Spleen (tissue), 13 donors: ENCODE measurements at places on chromosomes 12 and 14. TPM values are rescaled to one million over a fixed set of nuclear protein-coding genes. Genes with fewer than 3 reads are reported as not detected.

GRCh38 chr14:54933006-54933405 lies 30.4 kb upstream of the GCH1 start:
- no peak for DNase-seq

DNA sequence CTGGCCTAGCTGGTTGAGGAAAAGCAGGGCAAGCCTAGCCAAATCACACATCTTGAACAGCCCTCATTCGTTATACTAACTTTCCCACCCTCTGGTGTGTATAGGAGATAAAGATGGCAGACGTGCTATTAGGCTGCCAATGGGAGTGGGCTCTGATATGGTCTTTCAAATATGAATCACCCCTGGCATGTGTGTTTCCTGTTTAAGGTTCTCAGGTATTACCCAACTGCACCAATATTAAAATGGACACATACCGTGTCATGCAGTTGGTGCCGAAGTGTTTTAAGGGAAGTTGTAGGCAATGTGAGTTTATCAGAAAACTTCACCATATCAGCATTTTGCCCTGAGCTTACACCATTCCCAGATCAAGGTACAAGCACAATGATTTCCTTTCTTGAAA lies 33.4 kb downstream of the CHST11 start:
- DNase-seq = no peak

Gene METTL25
- 20.2 TPM for total RNA-seq

- DNase-seq = no peak
Measured at GRCh38 chr12:76186131-76186906, 101.8 kb upstream of the NAP1L1 start.
